ENCODE measurements at places on chromosomes 16 and 17.

- no peak for DNase-seq
Measured at GRCh38 chr16:58507963-58508670, 7.2 kb upstream of the SETD6 start.

DNA sequence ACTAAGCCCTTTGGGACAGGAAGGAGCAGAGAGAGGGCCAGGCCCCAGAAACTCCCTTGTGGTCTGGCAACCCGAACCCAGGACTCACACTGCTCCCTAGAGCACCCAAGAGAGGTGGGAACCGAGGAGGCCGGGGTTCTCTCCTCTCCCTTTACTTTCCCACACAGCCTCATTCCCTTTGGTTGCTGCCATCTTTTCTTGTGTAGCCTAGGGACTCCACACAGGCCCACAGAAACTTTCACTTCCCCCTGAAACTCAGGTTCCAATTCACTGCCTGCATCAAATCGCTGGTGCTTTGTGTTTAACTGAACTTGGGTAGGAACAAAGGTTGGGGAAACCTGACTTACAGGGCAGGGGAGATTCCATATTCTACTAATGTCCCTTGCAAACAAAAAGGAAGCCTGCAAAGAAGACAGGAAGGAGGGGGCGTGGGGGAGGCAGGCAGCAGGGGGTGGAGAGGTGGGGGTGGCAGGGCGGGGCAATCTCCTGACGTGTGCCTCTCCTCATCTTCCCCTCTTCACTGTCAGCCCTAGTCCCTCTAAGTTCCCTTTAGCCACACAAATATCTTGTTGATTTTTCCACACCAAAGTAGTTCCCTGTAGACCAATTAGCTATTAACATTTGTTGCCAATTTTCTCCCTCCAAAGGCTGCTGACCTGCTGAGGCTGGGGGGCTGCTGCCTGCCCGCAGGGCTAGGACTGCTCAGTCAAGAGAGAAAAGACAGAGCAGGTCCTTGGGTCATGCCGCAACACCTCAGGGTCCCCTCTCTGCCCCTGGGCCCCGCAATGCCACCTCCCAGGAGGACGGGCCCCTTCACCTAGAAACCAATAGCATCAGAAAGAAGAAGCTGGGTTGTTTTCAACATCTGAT, 8.0 kb downstream of the ST3GAL2 start:
- no peak for DNase-seq

DNA sequence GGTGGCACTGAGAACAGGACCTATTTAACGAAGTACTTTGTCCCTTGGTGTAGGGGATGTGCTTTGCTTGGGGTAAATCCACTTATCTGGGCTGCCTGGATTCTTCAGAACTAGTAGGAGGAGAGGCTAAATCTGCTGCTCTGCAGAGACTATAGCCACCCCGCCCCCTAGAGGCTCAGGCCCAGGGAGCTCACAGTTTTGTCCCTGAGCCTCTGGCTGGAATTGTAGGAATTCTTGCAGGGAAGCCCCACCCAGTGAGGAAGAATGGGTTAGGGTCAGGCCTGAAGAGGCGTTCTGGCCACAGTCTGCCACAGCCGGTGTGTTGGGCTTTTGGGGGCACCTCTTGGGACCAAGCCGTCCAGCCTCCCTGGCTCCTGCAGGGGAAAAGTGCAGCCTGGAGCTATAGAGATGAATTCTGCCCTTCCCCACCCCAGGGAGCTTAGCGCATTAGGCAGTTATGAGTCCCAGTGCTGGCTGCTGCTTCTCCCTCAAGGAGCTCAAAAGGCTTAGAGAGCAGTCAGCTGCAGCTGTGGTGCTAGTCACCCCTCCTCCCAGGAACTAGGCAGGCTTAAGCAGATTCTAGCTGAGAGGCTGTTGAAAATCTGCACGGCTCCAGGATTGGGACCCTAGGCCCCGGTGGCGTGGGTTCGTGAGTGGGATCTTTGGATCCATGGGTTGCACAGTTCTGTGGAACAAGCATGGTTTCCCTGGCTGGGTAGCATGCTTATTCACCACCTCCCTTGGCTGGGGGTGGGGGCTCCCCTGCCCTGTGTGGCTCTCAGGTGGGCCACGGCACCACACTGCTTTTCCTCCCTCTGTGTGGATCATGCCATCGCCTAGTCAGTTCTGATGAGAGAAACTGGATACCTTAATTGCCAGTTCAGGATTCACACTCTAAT, 237.4 kb upstream of the TOM1L1 start:
- no peak for DNase-seq

DNA sequence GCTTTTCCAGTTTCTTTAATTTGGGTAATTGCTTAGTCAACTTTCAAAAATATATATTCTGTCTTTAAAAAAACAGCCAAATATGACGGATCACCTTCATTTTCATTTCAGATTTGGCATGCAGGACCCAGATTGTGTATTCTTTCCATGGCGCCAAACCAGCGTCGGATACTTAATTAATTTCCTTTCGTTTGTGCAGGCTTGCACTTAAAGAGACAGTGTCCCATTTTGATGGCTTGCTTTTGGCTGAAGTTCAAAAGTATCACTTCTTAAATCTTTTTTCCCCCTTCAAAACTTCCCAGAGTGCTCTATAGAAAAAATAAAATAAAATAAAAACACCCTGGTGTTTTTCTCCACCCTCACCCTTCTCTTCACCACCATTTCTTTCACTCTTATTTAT, 394.5 kb upstream of the SOX9 start:
- peak; percentile 3 for DNase-seq

- no peak for DNase-seq
Measured at GRCh38 chr16:57145046-57146021, 40.5 kb downstream of the PSME3IP1 start.

DNA sequence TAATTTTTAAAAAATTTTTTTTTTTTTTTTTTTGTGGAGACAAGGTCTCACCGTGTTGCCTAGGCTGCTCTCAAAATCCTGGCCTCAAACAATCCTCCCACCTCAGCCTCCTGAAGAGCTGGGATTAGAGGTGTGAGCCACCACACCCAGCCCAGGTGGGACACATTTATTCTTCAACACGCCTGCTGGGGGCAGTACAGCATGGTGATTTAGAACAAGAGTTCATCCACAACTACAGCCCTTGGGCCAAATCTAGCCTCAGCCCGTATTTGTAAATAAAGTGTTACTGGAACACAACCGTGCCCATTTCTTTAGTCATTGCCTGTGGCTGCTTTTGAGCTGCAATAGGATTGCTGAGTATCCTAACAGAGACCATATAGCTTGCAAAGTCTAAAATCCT, 92.8 kb downstream of the KATNIP start:
- peak; percentile 52 for DNase-seq

DNA sequence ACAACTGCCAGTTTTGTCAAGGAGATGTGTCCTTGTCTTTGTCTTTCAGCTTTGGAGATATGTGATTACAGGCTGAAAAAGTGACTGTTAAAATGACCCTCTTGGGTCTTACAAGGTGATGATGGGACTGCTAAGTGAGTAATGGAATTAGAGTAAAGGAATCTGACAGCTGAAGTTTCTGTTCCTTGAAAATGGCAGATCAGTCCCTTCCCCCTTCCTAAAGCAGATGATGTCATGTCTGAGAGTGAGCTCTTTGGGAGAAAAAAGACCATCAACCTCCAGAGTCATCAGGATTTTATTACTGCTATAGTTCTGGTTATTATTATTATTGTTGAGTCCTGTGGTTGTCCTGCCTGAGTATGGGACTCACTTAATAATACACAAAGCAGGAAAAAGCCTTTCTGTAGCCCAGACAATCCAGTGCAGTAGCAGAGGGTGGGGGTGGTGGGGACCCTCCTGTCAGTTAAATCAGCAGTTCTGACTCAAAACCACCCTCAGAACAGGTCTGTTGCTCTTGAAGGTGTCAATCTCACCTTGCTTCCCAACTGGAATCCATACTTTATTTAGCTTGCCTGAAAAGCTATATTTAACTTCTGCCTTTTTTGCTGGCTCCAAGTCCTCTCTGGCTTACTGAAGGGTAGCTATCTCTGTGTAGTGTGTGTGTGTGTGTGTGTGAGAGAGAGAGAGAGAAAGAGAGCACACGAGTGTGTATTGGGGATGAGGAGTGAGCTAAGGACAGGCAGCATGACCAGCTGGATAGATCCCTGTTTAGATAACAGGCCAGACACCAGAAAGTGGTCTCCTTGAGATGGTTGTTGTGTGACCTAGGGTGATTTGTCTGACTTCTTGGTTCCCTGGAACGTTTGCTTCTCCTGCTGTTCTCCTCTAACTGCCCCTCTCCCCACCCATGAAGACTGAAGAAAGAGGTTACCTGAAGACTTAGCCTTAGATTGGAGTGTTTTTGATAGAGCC, 4.9 kb downstream of the HROB start:
- no peak for DNase-seq

DNA sequence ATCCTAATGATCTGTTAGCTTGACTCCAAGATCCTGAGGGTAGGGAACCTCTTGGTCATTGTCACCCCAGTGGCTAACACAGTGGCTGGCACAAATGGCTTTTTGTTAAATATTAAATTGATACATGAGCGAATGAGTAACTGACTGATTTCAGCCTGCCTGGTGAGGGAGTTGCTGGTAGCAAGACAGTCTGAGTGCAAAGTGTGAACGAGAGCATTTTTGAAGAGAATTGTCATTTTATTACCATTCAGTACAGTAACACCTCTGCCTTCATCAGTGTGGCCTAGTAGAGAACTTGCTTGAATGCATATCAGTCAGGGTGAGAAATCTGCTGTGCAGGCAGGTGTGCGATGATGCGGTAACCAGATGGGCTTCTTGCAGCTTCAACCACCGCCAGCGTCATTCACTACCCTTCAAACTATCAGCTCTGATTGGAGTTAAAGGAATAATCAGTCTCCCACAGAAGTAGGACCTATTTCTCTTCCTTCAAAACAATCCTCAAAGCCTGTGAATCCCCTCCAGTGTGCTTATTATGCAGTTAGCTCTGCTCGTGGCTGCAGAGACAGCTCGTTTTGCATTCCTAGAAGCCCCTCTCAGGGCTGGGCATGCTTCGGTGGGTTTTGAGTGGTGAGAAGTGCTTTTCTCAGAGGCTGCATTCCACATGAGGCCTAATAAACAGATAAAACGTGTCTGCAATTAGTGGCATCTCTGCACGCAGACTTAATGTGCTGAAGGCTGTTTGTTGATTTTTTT, 29.0 kb downstream of the HEXIM2 start:
- DNase-seq: no peak

GRCh38 chr17:35372846-35373533, 431 bp downstream of the SLFN11 start:
- DNase-seq: no peak

DNA sequence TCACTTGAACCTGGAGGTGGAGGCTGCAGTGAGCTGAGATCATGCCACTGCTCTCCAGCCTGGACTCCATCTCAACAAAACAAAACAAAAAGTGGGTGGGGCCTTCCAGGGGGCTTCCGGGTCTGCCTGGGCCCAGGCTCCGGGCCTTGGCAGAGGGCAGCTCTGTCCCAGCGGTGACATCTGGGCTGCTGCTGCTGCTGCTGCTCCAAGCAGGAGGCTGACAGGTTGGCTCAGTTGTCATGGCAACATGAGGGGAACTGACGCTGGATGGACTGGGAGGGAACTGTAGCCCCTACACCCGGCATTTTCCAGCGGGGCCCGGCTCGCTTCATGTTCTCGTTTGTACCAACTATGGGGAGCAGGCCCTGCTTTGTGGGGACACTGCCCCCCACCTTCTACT, 4.0 kb downstream of the BAIAP3 start:
- no peak for DNase-seq

DNA sequence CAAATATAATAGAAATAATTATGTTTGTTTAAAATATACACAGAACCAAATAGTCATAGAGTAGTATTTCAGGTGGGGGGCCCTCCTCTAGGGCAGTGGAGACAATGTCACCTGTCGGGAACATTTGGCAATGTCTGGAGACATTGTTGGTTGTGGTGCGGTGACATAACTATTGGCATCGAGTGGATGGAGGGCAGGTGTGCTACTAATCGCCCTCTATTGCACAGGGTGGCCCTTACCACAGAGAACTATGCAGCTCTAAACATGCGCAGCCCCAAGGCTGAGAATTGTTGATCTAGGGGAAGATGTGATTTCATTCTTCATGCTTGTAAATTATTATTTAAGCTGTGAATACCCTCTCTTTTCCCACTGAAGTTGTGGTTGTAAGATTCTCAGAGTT, 594.0 kb downstream of the WWOX start:
- DNase-seq: no peak

DNA sequence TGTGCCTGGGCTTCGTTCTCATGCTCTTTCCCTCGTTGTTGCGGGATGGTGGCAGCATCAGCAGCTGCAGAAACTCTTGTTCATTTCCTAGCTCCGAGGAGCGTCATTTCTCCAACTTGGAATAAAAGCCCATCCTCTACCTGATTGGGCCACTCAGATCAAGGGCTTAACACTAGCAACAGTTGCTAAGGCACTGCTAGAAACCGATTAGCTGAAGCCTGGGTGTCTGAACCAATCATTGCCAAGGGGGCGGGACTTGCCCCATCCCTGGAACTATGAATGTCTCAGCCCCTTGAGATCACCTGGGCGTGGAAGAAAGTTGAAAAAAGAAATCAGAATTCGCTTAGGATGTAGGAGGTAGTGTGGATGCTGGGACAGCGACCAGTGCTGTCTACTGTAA, 145.3 kb downstream of the FOXL1 start:
- DNase-seq: no peak

DNA sequence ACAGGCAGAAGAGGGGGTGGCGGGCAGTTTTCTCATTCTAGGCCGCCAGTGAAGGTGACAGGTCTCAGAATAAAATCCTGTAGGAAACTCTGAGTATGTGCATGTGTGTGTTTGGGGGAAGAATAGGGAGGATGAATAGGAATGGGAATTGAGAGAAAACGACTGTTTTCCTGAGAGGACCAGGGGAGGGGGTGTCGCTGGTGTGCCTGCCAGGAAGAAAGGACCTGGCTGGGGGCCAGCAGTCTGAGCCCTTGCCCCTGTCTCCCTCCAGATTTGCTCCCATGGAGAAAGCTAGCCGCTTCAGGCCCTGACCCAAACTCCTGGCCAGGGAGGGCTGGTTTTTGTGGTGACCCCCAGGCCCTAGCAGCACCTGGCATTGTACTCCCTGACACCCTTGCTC, 14.4 kb downstream of the C17orf50 start:
- no peak for DNase-seq

Measured in fibroblast of lung (primary cell).